ENCODE measurements at places on chromosomes 5 and 9.

DNA sequence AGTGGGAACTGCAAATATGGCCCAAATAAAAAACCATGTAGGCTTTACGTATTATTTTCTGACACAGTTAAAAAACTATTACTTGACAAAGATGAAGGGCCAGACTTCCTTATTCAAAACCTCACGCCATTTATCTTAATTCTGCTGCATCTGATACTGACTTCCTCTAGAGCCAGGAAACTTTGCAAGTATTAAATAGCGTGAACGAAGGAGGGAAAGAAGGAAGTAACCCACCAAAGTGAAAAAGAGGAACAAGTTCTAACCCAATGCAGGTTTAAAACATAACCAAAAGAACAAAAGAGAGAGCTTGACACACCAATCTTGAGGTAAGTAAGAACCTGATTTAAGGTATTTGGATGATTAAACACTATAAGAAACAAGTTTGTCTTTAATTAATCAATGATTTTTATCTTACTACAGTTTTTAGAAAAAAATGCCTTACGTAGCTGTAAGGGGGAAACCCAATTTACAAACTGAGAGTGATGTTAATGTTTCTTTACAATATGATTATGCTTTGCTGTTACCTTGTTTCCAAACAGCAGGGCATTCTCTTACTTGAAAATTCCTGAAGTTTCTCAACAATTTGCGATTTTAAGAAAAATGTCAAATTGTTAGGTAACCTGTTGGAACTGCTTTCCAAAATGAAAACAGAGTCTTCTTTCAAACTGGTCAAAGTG lies at the start of gene GAPT:
TSS of gene GAPT (plus strand) at position 220 of the 677 bp plus-strand sequence. CDS start 3,102 bp downstream, outside the sequence.
- no peak for DNase-seq

DNA sequence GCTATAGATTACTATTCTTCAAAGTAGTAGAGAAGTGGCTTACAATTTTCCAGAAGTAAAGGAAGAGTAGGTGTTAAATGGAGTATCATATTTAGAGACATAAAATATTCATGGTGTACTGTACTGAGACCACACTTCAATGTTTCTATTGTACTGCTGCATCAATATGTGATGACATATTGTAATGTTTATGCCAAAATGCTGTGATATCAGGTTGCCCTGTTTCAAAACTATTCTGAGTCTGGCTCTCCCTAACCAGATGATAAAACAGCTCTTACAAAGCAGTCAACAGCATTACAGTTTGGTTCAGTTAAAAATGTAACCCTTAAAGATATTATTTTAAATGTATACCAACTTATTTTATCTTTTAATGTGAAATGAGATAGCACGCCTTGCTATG lies 30.8 kb upstream of the ACOT12 start:
- no peak for DNase-seq

- DNase-seq = no peak
These were observed 751.6 kb downstream of the TLR4 start for GRCh38 chr9:118455788-118456187.

DNA sequence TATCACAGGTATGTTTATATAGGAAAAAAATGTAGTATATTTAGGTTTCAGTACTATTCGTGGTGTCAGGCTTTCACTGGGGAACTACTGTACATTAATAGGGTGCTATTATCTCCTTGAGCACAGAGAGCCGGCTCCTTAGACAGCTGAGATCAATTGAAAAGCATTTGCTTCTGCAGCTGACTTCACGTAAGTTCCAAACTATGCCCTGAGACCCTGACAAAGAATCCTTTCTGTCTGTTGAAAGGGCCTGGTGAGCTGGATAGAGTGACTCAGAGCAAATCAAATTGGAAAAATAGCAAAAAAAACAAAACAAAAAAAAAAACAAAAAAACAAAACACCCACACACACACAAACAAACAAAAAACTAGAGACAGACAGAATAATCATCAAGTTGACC lies 652.0 kb downstream of the MTRR start:
- DNase-seq = no peak

- peak; percentile 11 for DNase-seq
These were observed 12.7 kb upstream of the CCL27 start for GRCh38 chr9:34675048-34675714.

- DNase-seq = no peak
These were observed 44.9 kb downstream of the DYNC2I2 start for GRCh38 chr9:128611600-128612394.

DNA sequence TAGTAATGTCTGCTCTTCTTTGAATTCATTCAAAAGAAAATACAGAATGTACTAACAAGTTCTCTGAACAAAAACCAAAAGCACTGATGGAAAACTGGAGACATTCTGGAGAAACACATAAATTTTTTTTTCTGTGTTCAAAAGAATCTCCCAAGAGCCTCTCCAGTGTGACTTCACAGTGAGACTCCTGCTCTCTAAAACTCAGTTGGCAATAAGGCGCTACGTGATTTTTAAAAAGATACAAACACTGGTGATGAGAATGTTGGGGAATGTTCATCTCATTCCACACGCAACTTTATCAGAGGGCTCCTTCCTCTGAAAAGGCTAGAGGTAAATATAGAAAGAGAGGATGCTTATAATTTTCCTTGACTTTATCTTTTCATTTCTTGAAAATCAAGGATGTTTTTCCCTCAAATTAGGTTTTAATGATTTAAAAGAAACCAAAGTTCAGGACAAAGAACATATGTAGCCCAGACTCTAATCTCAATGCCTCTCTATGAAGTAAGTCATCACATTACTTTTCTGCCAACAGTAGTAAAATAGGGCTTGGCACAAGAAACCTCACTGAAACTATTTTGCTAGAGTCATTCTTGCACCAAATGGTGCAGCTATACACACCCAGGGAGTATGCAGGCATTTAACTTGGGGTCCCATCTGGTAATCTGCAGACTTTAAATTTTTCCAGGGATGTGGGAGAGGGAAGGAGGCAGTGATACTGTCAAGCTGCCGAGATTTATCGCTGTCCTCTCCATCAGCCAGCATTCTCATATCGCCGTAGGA lies 12.9 kb upstream of the AOPEP start:
- DNase-seq = no peak

DNA sequence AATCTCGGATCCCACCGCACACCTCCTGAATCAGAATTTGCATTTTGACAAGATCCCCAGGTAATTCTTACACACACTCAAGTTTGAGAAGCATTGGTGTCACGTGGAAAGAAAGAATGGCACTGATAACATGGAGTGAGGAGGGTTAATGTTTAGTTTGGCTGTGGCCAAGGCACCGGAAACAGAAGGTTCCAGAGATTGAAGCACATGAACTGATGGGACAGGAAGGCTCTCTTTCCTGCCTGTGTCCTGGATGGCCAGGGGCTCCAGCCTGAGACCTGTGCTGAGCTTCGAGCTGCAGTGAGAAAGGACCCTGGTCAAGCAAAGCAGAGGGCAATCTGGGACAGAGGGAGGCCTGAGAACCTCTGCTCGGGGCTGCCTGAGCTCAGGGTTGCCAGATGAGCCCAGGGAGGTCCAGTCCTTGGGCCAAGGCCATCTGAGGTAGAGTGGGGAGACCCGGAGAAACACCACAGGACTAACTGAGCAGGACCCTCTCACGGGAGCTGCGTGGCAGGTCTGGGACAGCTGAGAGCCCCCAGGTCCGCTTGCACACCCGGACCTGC lies 27.3 kb downstream of the AFAP1L1 start:
- no peak for DNase-seq

DNA sequence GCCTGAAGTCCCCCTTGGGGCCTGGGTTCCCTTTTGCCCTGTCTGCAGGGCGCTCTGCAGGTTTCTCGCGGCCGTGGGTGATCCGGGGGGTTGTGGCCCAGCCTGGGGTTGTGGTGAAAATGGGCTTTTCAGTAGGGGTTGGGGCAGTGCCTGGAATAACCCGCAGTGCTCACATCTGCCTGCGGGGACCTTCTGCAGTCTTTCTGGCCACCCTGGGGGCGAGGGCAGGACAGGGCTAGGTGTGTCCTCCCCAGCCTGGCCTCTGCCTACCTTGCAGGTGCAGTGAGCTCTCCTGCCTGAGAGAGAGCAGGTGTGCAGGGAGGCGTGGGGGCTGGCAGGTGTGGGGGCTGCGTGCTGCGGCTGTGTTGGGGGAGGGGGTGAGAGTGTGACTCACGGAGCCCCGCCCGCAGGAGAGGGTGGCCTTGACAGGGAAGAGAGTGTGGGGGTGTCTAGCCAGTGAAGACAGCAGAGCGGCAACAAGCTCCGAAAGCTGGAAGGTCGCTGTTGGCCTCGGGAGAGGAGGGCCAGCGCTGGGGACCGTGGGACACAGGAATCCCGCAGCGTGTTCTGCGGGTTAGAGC lies 131.4 kb downstream of the MRPL36 start:
- peak; percentile 25 for DNase-seq

All from DMS79 (cell line).